ENCODE measurements at places on chromosomes 3 and 15.

- no peak for DNase-seq
These were observed 12.3 kb downstream of the LNP1 start for GRCh38 chr3:100413613-100414012.

GRCh38 chr3:62237286-62237948 lies 135.9 kb downstream of the FEZF2 start:
- DNase-seq, result no peak

- peak; percentile 60 for DNase-seq
These were observed at the start of gene PLCL2 for GRCh38 chr3:16884748-16885592. Gene PLCL2, plus strand, starts transcription at chr3:16884955. Its CDS starts 85 bp downstream, at chr3:16885040.

DNA sequence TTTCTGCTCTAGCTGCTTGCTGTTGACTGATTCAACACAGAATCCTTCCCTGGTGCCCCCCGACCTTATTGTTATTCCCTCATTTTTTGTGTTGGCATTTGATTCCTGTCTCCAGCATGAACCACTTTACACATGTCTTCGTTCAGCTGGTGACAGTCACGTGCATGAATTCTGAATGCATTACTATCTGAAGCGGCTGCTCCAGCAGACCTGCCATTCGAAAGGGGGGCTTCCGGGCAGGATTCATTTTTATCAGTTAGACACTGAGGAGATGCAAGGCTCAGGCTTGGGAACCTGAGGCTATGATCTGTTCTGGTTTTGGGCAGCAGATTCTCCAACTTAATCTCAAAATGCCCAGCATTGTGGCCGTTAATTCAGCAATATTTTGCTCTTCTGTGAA lies 336.2 kb downstream of the EPHB1 start:
- DNase-seq, result no peak

GRCh38 chr15:38070778-38071177 lies 136.3 kb downstream of the TMCO5A start:
- no peak for DNase-seq

Measured in HL-60 (cell line).